ENCODE measurements at places on chromosomes 2 and 18.

GRCh38 chr2:171651667-171652415 lies 35.4 kb upstream of the DYNC1I2 start:
- DNase-seq = no peak

GRCh38 chr2:153780241-153780640 lies 91.5 kb upstream of the GALNT13 start:
- DNase-seq = no peak

DNA sequence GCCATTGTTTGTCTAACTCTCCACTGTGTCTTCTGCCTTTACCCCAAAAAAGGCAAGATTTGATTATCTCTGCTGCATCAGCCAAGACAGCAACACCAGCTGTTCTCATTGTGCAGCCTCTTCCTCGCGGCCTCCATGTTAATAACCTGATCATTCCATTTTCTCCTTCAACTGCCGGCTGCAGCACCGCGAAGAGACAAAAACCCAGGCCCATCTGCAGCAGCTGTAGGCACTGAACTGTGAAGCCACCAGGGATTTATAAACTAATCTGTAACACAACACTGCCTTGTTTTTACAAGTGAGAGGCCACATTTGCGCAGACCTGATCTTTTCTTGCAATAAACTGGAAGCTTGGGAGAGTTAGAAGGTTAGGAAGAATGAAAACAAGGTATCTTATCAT lies 147.8 kb downstream of the SATB2 start:
- no peak for DNase-seq

DNA sequence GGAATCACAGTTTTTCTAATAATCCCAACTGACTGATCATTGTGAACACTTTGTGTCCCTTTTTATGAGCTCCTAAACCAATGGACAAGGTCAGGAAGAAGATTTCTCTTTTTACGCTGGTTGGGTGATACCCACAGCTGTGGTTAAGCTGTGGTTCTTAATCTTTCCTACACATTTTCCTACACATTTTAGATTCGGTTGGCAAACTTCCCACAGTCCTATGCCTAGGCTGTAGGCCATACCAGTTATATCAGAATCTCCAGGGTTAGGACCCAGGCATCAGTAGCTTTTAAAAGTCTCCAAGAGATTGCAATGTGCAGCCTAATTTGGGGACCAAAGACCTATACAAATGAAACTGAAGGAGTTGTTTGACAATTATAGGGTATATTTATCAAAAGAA lies 203.0 kb downstream of the SP3 start:
- DNase-seq = no peak

GRCh38 chr2:108492364-108492763 lies 41.9 kb upstream of the LIMS1 start:
- DNase-seq = no peak

DNA sequence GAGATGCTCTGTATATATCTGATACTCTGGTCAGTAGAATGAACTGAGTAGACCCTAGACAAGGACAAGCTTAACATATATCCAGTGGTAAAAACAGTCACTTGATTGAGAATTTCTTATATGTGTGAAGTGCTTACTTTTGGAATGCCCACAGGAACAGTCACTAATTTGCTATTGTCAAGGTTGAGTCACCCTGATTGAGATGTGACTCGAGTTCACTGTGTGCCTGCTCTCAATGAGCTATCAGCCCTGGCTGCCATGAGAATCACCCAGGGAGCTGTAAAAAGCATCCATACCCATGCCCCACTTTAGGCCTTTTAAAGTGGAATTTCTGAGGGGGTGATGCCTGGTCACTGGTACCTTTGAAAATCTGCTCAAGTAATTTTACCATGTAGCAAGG lies 283.7 kb downstream of the SUCLG1 start:
- no peak for DNase-seq

- no peak for DNase-seq
Observed at GRCh38 chr18:12960395-12960794, 12.6 kb downstream of the SEH1L start.

DNA sequence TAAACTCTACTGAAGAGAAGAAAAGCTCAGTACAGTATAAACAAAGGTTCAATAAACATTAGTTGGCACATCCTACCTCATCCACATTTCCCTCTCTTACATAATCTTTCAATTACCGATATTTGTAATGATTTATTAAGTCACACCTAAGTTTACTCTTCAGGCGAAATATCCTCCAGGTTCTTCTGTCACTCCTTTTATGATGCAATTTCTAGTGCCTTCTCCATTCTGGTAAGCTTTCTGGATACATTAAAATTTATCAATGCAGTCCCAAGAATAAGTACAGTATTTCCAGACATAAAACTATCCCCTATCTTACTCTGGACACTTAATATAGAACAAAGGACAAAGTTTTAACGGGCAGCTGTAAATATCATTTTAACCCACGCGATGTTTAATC lies 5.6 kb downstream of the HNRNPLL start:
- no peak for DNase-seq

DNA sequence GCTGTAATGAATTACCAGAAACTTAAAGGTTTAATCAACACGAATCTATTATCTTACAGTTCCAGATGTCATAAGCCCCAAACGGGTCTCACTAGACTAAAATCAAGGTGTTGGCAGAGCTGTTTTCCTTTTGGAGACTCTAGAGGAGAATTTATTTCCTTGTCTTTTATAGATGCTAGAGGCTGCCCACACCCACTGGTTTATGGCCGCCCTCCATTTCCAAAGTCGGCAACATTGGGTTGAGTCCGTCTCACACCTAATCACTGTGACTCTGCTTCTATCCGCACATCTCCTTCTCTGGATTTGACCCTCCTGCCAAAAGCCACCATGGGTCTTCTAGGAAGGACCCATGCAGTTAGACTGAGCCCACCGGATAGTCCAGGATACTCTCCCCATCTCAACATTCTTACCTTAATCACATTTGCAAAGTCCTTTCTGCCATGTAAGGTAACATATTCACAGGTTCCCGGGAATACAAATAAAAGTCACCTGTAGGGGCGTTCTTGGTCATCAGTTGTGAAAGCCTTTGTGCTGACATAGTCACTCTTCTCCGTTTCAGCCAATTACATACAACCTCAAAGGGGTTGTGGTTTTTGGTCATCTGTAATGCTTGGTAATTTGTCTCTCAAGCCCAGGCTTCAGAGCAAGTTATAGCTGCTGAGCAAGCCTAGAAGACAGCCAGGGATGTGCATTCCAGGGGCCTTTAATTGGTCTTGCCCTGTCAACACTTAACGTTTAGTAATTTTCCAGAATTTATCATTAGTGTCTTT lies 179.4 kb downstream of the ANTXR1 start:
- no peak for DNase-seq

DNA sequence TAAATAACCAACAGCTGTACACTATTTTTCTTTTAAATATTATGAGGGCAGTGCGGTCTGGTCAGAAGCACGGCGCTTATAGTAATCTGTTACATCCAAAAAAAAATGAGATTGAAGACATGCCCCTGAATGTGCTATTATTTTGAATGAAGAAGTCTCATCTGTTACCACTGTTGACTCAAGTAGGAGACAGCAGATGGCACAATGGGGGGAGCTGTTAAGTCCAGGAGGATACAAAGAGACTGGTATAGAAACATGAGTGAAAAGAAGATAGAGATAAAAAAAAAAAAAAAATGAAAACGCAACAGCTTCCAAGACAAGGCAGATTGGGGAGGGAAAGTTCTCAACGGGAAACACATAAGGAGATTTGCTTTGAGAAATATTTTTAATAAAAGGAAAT lies 425.5 kb upstream of the PKDCC start:
- DNase-seq = no peak

DNA sequence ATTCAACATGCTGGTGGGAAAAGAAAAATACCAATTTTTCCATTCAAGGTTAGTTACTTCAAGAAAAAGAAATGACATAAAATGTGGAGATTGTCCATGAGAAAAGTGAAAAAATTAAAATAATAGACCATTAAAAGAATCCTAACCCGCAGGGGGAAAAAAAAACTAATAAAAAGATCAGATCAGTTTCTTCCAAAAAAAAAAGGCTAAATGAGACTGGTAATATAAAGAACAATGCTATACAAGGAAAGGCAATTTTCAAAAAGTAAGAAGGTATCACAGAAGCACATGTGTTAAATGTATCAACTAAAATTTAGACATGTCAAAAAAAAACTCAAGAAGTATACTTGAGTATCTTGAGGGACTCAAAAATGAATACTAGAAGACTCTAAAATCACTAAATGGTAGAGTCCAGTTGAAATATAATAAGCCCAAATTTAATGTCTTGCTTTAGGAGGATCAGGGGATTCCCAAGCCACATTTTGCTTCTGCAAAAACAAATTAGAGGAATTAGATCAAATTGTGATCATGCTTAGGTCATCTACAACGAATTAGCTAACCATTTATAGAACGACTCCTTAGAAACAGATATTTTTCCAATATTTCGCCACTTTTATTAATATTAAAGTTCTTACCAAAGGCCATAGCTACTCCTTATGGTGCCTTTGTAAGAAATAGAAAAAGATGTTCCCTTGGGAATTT lies 35.8 kb upstream of the GLS start:
- no peak for DNase-seq

GRCh38 chr18:74896390-74896991 lies 298.8 kb downstream of the ZNF407 start:
- no peak for DNase-seq

- no peak for DNase-seq
Observed at GRCh38 chr2:118738524-118739308, 108.7 kb downstream of the EN1 start.

All from mesenteric fat pad (tissue), 1 donor.